Osteoblast (primary cell): ENCODE measurements at places on chromosomes 2 and 18. TPM values are rescaled to one million over a fixed set of nuclear protein-coding genes. Genes with fewer than 3 reads are reported as not detected.

Gene CD8B
- total RNA-seq: not detected in 2 replicates

Gene TMEM169
- 0.36 and 0.88 TPM in 2 replicates for total RNA-seq

Gene INO80D
- total RNA-seq: 9.0 and 10.6 TPM in 2 replicates

Gene CFC1
- total RNA-seq: not detected in 2 replicates

Gene MPHOSPH10
- total RNA-seq: 15.0 and 17.0 TPM in 2 replicates

Gene SERPINB11
- not detected in 2 replicates for total RNA-seq

Gene ADGRF3
- total RNA-seq: under 0.01 and 0.59 TPM in 2 replicates

Gene KCNF1
- total RNA-seq: under 0.01 TPM in 1 of 2 replicates, not detected in the other

Gene CLHC1
- total RNA-seq: 13.6 and 14.5 TPM in 2 replicates

Gene TBR1
- under 0.01 TPM in 1 of 2 replicates, not detected in the other for total RNA-seq

Gene IL37
- not detected in 2 replicates for total RNA-seq

GRCh38 chr2:157172239-157172638 lies 85.3 kb upstream of the GALNT5 start:
- no peak overlapping the region for H3K4me3 ChIP-seq
- peaks cover 23% of the 10 kb centered on the region for H3K4me1 ChIP-seq
- no peaks in the 10 kb centered on the region for H3K27me3 ChIP-seq
- DNase-seq: no peak
- H3K27ac ChIP-seq: peak overlapping the region; percentile 99

- H3K27me3 ChIP-seq: no peaks in the 10 kb centered on the region
- H3K4me1 ChIP-seq: no peaks in the 10 kb centered on the region
- no peak overlapping the region for H3K27ac ChIP-seq
- no peak for DNase-seq
- H3K36me3 ChIP-seq: no peaks in the 10 kb centered on the region
These were observed 34.9 kb upstream of the TFCP2L1 start for GRCh38 chr2:121319941-121320340.

DNA sequence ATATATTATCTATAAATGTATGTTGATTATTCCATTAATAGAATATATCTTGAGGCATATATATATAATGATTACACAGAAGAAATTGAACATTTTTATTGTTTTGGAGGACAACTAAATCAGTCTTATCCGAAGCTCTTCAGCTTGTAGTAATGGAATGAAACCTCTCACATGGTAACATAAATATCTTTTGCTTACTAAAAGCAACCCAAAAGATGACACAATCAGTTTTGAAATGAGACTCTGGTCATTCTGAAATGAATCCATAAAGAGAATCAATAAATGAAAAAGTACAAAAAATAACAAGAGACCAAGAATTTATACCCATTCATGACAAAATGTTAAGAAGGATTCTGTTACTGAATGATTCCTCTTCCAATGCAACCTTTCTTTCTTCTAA lies 110.2 kb downstream of the FIGN start:
- no peaks in the 10 kb centered on the region for H3K27me3 ChIP-seq
- H3K4me3 ChIP-seq: no peak overlapping the region
- DNase-seq: no peak
- no peaks in the 10 kb centered on the region for H3K4me1 ChIP-seq

DNA sequence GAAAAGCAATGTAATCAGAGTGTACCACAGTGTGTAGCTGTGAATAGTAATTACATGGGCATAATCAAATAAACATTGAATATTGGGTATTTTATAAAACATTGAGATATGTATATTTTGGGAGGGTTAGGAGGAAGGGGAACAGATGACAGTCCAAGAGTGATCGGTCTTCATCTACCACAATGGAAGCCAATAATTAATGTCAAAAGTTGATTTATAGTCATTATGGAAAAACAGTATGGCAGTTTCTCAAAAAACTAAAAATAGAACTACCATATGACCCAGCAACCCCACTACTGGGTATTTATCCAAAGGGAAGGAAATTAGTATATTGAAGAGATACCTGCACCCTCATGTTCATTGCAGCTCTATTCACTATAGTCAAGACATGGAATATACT lies 5.8 kb upstream of the LAPTM4A start:
- no peaks in the 10 kb centered on the region for H3K36me3 ChIP-seq
- DNase-seq: no peak
- H3K4me3 ChIP-seq: no peak overlapping the region
- no peaks in the 10 kb centered on the region for H3K27me3 ChIP-seq

DNA sequence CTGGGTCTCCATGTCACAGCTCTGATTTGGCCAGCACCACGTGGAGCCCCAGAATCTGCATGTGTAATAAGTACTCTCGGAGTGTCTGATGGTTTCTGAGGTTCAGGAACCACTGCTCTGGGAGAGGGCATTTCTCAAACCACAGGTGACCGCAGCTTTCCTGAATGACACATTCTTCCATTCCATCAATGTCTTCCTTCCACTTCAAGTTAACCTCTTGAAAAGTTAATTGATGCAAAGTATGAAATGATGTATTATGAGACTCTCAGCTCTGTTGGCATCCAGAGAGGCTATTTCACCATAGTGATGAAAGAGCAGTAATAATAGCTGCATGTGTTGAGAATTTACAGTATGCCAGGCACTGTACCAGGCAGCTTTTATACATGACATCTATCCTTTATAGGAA lies 61.3 kb upstream of the CRIM1 start:
- peak; percentile 11 for DNase-seq
- no peaks in the 10 kb centered on the region for H3K4me1 ChIP-seq
- H3K27ac ChIP-seq: no peak overlapping the region
- no peak overlapping the region for H3K4me3 ChIP-seq
- H3K27me3 ChIP-seq: no peaks in the 10 kb centered on the region

DNA sequence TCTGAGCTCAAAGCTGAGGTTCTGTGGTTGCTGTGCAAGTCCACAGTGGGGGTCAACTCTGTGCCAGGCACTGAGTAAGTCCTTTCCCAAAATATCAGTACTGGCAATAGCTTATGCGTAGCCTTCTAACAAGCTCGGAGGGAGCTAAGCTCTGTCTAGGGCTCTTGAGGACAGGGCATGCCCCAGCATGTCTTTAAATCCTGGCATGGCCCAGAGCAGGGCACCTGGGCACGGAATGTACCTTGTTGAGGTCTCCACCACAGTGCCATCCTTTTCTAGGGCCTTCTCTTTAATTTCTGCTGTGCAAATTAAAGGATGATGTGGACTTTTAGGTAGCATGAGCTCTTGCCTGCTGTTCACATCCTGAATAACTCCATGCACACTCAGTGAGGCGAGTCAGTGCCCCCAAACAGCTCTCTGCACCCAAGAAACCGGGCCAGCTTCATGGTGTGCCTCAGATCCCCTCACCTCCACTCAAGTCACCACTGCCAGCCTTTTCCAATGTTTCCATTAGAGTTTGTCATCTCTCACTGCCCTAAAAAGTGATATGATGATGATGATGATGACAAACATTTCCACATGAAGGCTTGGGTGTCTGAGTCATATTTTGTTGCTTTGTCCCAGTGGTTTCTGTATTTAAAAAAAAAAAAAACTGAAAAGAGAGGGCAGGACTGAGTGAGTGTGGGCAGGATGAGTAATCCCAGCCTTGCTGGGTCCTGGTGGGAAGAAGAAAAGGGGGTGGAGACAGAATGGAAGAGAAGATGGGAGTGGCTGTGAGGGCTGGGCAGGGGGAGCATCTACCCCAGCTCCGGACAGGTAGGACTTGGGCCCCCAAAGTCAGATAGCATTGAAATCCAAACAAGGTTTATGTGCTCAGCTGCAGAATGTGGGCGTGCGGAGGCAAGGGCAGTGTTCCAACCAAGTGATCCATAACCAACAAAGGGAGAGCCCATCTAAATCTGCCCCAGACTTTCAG lies 78.9 kb downstream of the ZBTB7C start:
- peaks cover 27% of the 10 kb centered on the region for H3K4me1 ChIP-seq
- H3K27me3 ChIP-seq: peaks cover 20% of the 10 kb centered on the region
- H3K36me3 ChIP-seq: no peaks in the 10 kb centered on the region
- DNase-seq: peak; percentile 95

- peaks cover 13% of the 10 kb centered on the region for H3K27me3 ChIP-seq
- no peak overlapping the region for H3K27ac ChIP-seq
- H3K4me3 ChIP-seq: no peak overlapping the region
- no peak for DNase-seq
These were observed 5.2 kb upstream of the MYCN start for GRCh38 chr2:15935189-15935588.

GRCh38 chr2:187390891-187391290 lies 57.2 kb downstream of the CALCRL start:
- no peaks in the 10 kb centered on the region for H3K27me3 ChIP-seq
- DNase-seq: peak; percentile 76
- peaks cover 9% of the 10 kb centered on the region for H3K4me1 ChIP-seq
- H3K36me3 ChIP-seq: no peaks in the 10 kb centered on the region

GRCh38 chr2:58635801-58636375 lies 394.8 kb upstream of the FANCL start:
- no peak overlapping the region for H3K27ac ChIP-seq
- H3K4me3 ChIP-seq: no peak overlapping the region
- H3K27me3 ChIP-seq: no peaks in the 10 kb centered on the region
- H3K4me1 ChIP-seq: no peaks in the 10 kb centered on the region

DNA sequence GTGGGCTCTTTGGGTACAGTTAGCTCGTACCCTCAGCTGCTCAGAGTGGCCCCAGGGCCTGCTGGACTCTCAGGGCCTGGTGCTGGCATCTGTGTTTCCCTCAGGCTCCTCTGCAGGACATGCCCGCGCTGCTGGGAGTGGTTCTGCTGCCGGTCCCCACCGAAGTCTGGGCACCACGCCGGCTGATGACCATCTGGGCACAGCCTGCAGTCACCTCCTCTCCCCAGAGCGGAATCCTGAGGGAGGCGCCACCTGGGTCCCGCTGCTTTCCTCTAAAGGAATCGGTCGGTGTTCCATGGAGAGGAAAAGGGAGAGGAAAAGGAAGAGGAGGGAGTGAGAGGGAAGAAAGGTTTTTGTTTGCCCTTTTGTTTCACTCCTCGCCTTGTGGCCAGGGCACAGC lies 43.6 kb downstream of the MC2R start:
- H3K4me1 ChIP-seq: no peaks in the 10 kb centered on the region
- no peak overlapping the region for H3K27ac ChIP-seq
- no peak for DNase-seq
- H3K36me3 ChIP-seq: no peaks in the 10 kb centered on the region
- no peak overlapping the region for H3K4me3 ChIP-seq

DNA sequence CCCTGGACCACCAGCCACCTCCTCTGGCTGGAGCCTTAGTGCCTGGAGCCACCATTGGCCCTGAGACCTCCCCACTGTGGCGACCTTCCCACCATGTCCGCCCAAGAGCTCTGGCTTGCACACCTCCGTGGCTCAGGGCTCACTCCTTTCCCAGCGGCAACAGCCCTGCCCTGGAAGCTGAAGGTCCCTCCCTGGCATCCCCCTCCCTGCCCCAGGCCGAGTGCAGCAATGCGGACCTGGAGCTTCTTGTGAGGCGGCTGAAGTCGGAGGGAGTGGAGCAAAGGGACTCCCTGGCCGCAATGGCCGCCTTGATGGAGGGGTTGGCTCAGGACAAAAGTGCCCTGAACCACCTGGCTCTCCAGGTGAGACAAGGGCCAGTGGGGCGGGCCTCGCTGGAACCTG lies 28.6 kb downstream of the CROCC2 start:
- H3K4me3 ChIP-seq: no peak overlapping the region
- no peaks in the 10 kb centered on the region for H3K36me3 ChIP-seq
- no peaks in the 10 kb centered on the region for H3K4me1 ChIP-seq
- H3K27me3 ChIP-seq: peaks cover 3% of the 10 kb centered on the region
- no peak overlapping the region for H3K27ac ChIP-seq

GRCh38 chr2:232458661-232459418 lies 2.9 kb downstream of the ALPI start:
- H3K36me3 ChIP-seq: no peaks in the 10 kb centered on the region
- peaks cover 23% of the 10 kb centered on the region for H3K27me3 ChIP-seq
- no peak overlapping the region for H3K4me3 ChIP-seq
- H3K27ac ChIP-seq: no peak overlapping the region
- no peaks in the 10 kb centered on the region for H3K4me1 ChIP-seq
- peak; percentile 72 for DNase-seq

DNA sequence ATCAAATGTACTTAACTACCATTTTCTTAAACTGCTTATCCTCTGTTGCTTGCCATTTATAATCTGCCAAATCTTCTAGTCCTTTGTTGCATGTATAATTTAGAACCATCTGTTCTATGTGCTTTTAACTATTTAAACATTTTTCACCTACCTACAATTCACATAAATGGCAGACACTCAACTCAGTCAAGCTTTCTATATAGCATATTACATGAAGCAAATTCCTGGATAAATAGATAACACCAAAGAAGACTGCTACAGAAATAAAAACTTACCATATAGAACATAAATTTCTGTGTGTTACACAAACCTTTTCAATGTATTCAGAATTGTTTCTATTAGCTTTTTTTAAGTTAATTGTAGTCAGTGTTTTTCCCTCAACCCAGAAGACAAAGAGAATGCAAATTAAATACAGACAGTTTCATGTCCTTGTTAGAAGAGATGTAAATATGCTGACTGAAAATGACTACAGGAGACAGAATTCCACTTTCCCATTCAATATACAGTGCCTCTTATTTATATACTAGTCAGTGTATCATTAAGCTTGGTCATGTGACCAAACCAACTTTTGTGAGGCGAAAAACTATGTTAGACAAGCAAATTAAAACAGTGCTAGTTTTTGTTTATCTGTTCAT lies 2.6 kb downstream of the BAZ2B start:
- H3K4me3 ChIP-seq: peak overlapping the region; percentile 87
- no peaks in the 10 kb centered on the region for H3K27me3 ChIP-seq
- H3K4me1 ChIP-seq: peaks cover 16% of the 10 kb centered on the region
- H3K27ac ChIP-seq: peak overlapping the region; percentile 99
- DNase-seq: no peak

DNA sequence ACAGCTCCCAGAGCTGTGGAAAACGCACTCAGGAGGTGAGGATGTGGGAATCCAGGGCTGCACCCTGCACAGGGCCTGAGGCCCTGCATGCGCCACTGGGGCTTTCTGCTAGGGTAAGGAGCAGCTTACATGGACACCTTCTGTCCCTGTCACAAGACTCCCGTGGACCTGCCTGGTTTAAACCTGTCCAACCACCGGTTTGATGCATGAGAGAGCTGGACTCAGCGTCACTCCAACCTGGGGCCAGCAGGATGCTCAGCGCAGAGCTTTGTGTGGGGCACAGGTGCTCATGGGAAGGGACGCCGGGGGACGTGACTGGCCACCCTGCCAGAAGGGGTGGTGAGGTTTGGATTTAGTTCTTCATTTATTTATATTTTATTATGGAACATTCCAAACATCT lies 24.2 kb downstream of the SNORC start:
- no peak overlapping the region for H3K4me3 ChIP-seq
- no peaks in the 10 kb centered on the region for H3K36me3 ChIP-seq
- no peak overlapping the region for H3K27ac ChIP-seq
- no peaks in the 10 kb centered on the region for H3K27me3 ChIP-seq

GRCh38 chr2:238710032-238710735 lies 137.7 kb upstream of the TWIST2 start:
- no peaks in the 10 kb centered on the region for H3K4me1 ChIP-seq
- H3K27ac ChIP-seq: no peak overlapping the region
- H3K4me3 ChIP-seq: no peak overlapping the region
- no peaks in the 10 kb centered on the region for H3K36me3 ChIP-seq
- H3K27me3 ChIP-seq: peaks cover 26% of the 10 kb centered on the region
- DNase-seq: no peak

DNA sequence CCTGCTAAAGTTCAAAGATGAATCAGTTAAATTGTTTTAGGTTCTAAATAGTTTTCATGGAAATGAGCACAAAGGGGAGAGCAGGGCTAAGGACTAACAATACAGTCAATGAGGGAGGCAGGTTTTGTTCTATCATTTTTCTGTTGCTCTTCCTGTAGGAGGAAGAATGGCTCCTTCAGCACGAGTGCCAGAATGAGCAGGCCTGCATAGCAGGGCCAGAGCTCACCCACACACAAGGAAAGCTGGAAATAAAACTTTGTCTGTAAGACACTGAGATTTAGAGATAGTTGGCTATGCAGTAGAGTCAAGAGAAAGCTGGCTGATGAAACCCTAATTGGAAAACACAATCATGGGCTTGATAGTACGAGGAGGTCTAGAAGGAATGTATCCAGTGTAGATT lies 313.3 kb downstream of the MBD2 start:
- H3K4me1 ChIP-seq: no peaks in the 10 kb centered on the region
- no peak overlapping the region for H3K4me3 ChIP-seq
- H3K36me3 ChIP-seq: no peaks in the 10 kb centered on the region
